ENCODE measurements at places on chromosomes 3 and 15. TPM values are rescaled to one million over a fixed set of nuclear protein-coding genes. Genes with fewer than 3 reads are reported as not detected.

DNA sequence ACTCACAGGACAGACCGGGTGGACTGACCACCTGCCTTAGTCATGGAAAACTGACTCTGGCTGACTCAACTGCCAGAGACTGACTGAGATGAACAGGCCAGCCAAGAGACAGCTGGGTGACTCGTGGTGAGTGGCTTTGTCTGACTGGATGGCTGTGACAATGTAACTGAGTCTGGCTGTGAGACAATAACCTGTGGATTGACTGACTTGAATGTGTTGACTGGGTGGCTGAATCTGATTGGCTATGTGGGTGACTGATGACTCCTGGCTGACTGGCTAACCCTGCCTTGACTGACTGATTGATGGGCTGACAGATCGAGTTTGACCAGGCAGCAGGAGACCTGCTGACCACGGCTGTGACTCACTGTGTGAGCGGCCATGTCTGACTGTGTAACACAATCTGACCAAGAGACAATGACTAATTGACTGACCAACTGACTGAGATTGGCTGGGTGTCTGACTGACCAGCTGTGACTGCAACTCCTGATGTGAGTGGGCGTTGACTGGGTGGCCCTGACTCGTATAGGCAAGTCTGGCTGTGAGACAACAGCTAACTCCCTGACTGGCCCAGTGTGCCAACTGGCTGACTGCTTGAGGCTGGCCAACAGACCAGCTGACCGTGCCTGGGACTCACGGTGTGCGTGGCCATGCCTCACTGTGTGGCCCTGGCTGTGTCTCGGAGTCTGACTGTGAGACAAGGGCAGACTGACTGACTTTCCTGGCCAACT, 509.1 kb downstream of the SHQ1 start:
- H3K27ac ChIP-seq = no peak overlapping the region
- H3K36me3 ChIP-seq = no peaks in the 10 kb centered on the region
- no peak overlapping the region for H3K4me3 ChIP-seq
- DNase-seq = peak; percentile 76
- H3K4me1 ChIP-seq = no peaks in the 10 kb centered on the region

DNA sequence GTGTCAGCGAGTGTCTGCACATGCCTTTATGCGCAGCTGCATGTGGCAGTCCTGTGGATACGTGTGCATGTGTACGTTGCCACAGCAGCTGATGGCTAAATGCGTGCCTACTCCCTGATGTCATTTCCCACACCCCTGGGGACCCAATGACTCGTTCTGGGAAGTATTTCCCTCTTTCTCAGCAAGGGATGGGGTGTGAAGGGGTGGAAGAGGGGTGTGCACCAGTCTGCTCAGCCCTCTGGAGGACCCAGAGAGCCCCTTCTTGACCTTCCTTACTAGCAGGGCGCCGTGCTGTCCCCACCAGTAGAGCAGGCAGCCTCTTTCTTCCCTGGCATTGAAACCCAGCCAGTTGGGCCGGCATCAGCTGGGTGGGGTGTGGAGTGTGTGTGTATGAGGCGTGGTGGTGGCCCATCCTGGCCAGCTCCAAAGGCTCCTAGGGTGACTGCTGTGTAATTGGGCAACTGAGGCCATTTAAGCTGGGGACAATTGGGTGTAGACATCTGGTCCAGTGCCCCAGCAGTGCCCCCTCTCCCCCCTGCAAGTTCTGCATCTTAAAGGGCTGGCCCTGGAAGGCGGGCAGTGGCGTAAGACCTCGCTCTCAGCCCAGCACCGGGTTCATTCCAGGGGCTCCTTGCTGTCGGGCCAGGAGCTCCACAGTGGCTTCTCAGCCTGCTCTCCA, 19.2 kb downstream of the SNX33 start:
- peaks cover 40% of the 10 kb centered on the region for H3K4me1 ChIP-seq
- no peaks in the 10 kb centered on the region for H3K36me3 ChIP-seq
- peak; percentile 96 for DNase-seq
- H3K27me3 ChIP-seq = no peaks in the 10 kb centered on the region

DNA sequence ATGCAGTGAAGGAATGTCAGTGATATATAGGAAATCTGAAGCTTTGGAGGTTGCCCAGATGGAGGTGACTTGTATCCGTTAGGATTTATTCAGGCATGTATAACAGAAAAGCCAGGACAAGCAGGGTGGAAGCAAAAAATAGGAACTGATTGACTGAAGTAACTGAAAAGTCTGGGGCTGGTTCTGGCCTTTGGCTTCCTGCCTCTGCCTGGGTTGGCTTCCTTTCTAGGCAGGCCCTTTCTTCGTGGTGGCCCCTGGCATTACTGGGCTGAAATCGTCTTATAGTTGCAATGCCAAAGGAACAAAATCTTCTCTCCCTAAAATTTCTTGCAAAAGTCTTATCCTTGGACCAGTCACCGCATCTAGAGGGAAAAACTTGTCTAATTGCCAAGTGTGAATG, 386.1 kb downstream of the PTPRG start:
- no peak overlapping the region for H3K4me3 ChIP-seq
- H3K36me3 ChIP-seq = no peaks in the 10 kb centered on the region
- H3K4me1 ChIP-seq = no peaks in the 10 kb centered on the region
- H3K27ac ChIP-seq = no peak overlapping the region
- H3K27me3 ChIP-seq = no peaks in the 10 kb centered on the region
- no peak for DNase-seq

- no peaks in the 10 kb centered on the region for H3K36me3 ChIP-seq
- DNase-seq = no peak
- no peak overlapping the region for H3K27ac ChIP-seq
- H3K4me1 ChIP-seq = peaks cover 9% of the 10 kb centered on the region
- no peaks in the 10 kb centered on the region for H3K27me3 ChIP-seq
Observed at GRCh38 chr15:97998307-97999071, 38.0 kb downstream of the ARRDC4 start.

DNA sequence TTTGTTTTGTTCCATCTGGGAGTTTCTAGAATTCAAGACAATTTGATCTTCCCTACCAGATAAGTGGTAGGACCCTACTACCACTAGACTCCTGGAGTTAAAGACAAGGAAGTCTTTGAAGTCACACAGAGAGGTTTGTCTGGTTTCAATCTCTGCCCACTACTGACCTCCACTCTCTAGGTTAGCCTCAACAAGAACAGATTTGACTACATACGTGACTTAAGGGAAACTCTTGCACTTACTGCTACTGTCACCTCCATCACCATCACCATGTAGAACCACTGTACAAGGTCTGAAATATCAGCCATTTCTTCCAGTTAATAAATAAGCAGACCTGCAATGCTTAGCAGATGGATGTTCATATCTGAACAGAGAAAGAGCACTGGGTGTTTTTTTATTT, 148.3 kb upstream of the ARHGEF26 start:
- H3K4me3 ChIP-seq = no peak overlapping the region
- H3K27ac ChIP-seq = no peak overlapping the region
- no peaks in the 10 kb centered on the region for H3K36me3 ChIP-seq

DNA sequence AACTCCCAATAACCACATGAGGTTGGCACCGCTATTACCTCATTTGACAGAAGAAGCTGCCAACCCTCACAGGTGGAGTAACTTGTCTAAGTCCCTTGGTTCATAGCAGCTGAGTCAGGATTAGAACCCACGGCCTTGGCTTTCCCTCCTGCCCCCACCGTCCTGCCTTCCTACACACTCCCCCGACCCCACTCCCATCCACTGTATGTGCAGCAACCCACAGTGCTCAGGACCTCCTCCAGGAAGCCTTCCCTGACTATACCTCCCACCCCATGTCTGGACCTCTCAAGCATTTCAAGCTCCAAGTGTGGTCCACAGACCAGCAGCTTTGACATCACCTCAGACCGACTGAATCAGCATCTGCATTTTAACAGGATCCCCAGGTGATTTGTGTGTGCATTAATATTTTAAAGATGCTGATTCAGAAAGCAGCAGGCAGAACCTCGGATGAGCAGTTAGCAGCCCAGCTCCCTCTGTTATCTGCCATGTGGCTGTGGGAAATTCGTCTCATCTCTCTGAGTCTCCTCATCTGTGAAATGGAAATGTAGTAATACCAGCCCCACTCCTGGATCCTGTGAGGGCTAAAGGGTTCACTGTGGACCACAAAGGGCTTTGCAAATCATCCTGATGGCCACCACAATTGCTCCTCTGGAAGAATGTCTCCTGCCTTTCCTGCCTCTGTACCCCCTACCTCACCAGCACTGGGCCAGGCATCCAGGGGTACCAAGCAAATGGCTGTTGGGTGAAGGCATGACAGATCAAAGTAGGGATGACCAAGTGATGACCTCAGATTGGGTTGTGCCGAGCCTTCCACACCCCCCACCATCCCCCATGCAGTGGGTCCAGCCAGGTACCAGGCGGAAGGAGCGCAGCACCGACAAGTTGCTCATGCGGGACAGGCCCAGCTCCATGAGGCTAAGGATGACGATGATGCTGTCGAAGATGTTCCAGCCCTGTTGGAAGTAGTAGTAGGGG, 62.7 kb downstream of the SCN5A start:
- peaks cover 17% of the 10 kb centered on the region for H3K36me3 ChIP-seq
- H3K4me1 ChIP-seq = no peaks in the 10 kb centered on the region
- no peaks in the 10 kb centered on the region for H3K27me3 ChIP-seq

- no peak overlapping the region for H3K4me3 ChIP-seq
- H3K27ac ChIP-seq = no peak overlapping the region
- no peaks in the 10 kb centered on the region for H3K4me1 ChIP-seq
- H3K36me3 ChIP-seq = no peaks in the 10 kb centered on the region
- no peak for DNase-seq
Observed at GRCh38 chr3:27311400-27311799, 57.8 kb downstream of the NEK10 start.

DNA sequence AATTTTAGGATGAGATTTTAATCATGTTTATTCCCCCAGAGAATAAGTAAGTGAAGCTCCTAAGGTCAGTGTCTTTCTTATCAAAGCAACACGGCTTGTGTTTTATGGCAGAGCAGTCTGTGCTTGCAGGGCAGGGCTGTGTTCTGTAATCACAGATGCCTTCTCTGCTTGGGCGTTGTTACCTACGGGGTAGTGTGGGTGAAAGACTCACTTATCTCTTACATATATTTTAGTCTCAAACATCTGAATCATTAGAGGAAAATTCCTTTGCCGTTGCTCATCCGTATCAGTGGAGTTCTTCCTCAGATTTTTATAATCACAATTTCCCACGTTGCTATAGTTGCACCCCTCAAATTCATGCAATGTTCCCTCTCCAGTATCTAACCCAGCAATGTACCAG, 271.7 kb upstream of the MEIS2 start:
- H3K4me3 ChIP-seq = no peak overlapping the region
- DNase-seq = no peak
- H3K36me3 ChIP-seq = no peaks in the 10 kb centered on the region
- H3K4me1 ChIP-seq = no peaks in the 10 kb centered on the region

GRCh38 chr3:171407759-171408158, 52.4 kb downstream of the TNIK start:
- H3K27me3 ChIP-seq = no peaks in the 10 kb centered on the region
- H3K36me3 ChIP-seq = no peaks in the 10 kb centered on the region
- DNase-seq = no peak
- H3K4me1 ChIP-seq = no peaks in the 10 kb centered on the region
- no peak overlapping the region for H3K27ac ChIP-seq

DNA sequence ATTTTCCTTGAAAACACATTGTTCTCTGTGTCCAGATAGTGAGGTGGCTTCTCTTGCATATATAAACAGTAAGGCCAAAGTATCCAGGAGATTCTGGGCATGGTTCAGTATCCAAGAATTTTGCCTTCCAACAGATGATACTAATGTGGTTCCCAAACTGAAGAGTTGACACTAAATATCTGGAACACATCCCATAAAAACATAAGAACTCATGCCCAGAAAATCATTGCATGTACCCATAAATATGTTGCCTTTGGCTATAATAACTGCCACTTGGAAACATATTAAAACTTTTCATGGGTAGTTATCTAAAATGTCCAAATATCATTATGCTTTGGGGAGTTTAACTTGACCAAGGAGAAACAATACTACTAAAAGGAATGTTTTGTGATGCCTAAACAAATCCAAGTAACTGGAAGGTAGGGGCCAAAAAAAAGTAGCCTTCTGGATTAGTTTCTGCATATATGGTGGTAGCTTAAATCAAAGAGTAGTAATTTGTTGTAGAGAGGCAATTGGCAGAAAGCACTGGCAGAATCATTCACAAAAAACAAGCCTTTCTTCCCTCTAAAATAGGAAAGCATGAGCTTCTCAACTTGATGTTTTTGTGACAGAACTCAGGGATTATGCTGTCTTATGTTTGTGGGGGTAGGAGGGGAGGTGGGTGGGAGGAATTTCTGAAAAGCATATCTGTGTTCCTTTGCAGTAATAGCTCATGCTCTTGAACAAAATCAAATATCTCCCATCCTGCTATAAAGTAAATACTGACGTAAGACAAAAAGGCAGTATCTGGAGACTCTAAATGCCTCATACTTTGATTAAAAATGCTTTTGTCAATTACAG, 753.9 kb downstream of the TUSC7 start:
- no peaks in the 10 kb centered on the region for H3K27me3 ChIP-seq
- no peaks in the 10 kb centered on the region for H3K4me1 ChIP-seq
- no peaks in the 10 kb centered on the region for H3K36me3 ChIP-seq

DNA sequence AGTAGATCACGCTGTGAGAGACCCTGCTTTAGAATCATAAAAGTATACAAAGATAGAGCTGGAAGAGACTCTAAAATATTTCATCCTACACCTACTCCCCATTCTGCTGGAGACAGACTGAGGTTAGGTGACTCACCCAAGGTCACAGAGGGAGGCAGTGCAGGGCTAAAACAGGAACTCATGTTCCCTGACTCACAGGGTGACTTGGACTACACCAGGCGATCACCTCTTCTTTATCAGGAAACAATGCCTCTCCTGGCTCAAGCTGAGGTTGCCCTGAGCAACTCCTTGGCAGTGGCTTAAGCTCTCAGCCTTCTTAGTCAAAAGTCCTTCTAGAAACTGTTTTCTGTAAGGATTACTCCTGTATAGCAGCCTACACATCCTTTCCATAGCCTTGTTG, 26.4 kb upstream of the TNFAIP8L3 start:
- H3K27me3 ChIP-seq = no peaks in the 10 kb centered on the region
- H3K27ac ChIP-seq = no peak overlapping the region
- H3K36me3 ChIP-seq = no peaks in the 10 kb centered on the region
- no peaks in the 10 kb centered on the region for H3K4me1 ChIP-seq
- H3K4me3 ChIP-seq = no peak overlapping the region

GRCh38 chr15:50390554-50391264, 33.5 kb upstream of the USP8 start:
- H3K27ac ChIP-seq = no peak overlapping the region
- no peak overlapping the region for H3K4me3 ChIP-seq
- DNase-seq = no peak
- H3K27me3 ChIP-seq = no peaks in the 10 kb centered on the region
- H3K4me1 ChIP-seq = no peaks in the 10 kb centered on the region

- H3K27ac ChIP-seq = no peak overlapping the region
- H3K36me3 ChIP-seq = no peaks in the 10 kb centered on the region
- H3K4me3 ChIP-seq = no peak overlapping the region
- H3K27me3 ChIP-seq = no peaks in the 10 kb centered on the region
- H3K4me1 ChIP-seq = no peaks in the 10 kb centered on the region
Observed at GRCh38 chr3:157469561-157470294, 33.1 kb downstream of the PTX3 start.

DNA sequence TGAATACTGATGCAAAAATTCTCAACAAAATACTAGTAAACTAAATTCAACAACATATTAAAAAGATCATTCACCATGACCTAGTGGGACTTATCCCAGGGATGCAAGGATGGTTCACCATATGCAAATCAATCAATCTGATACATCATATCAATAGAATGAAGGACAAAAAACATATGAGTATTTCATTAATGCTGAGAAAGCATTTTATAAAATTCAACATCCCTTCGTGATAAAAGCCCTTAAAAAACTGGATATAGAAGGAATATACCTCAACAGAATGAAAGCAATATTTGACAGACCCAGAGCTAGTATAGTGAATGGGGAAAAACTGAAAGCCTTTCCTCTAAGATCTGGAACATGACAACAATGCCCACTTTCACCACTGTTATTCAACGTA, 43.0 kb upstream of the FBN1 start:
- no peaks in the 10 kb centered on the region for H3K36me3 ChIP-seq
- no peak overlapping the region for H3K4me3 ChIP-seq
- H3K27ac ChIP-seq = no peak overlapping the region

ABCF3 gene
- 47.9 TPM for total RNA-seq

GRAMD1C gene
- 1.2 TPM for total RNA-seq

P2RY14 gene
- total RNA-seq = 3.6 TPM

THAP10 gene
- 3.1 TPM for total RNA-seq

Measured in right atrium auricular region (tissue), 2 donors.